Cardiac atrium fibroblast (primary cell): ENCODE measurements at places on chromosomes 11 and 22. TPM values are rescaled to one million over a fixed set of nuclear protein-coding genes. Genes with fewer than 3 reads are reported as not detected.

CBLIF gene
- total RNA-seq = not detected in 2 replicates

LRRC55 gene
- total RNA-seq = not detected in 2 replicates

NDUFA6 gene
- 37.7 and 42.4 TPM in 2 replicates for total RNA-seq

TRIM29 gene
- not detected in 2 replicates for total RNA-seq

UPK2 gene
- total RNA-seq = not detected in 2 replicates

C11orf87 gene
- not detected in 2 replicates for total RNA-seq

MPST gene
- total RNA-seq = 109 and 111 TPM in 2 replicates

CARS1 gene
- 65.0 and 69.3 TPM in 2 replicates for total RNA-seq

API5 gene
- 57.4 and 62.4 TPM in 2 replicates for total RNA-seq

TTC12 gene
- total RNA-seq = 9.9 and 13.9 TPM in 2 replicates

C22orf15 gene
- not detected in 2 replicates for total RNA-seq

GRM5 gene
- total RNA-seq = not detected in 2 replicates

SERPING1 gene
- 169 and 221 TPM in 2 replicates for total RNA-seq

NOL12 gene
- total RNA-seq = 21.9 and 41.2 TPM in 2 replicates

GAL3ST1 gene
- total RNA-seq = not detected in 2 replicates
